WTC11 (cell line): ENCODE measurements at places on chromosomes 5 and 9. TPM values are rescaled to one million over a fixed set of nuclear protein-coding genes. Genes with fewer than 3 reads are reported as not detected.

GRCh38 chr5:76469656-76470290 is 66.7 kb downstream of the IQGAP2 start:
- no peaks in the 10 kb centered on the region for H3K27me3 ChIP-seq
- DNase-seq = no peak
- H3K4me3 ChIP-seq = no peak overlapping the region
- peaks cover 34% of the 10 kb centered on the region for H3K36me3 ChIP-seq
- H3K27ac ChIP-seq = no peak overlapping the region

DNA sequence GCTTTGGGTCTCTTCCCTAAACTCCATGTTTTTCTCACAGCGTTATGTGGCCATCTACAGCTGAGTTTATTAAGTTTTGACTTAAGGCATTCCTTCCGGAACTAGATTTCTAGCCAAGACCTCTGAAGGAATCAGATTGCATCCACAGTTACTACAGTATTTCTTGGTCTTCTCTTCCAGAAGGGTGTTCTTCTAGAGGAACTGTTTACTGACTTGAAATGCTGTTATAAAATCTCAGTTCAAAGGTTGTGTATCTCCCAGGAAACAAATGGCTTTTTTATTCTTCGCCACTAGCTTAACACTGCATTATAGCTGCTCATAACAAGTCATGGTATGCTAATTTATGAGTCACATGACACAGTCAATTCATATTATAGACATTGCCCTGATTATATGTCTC is 55.3 kb upstream of the RAD23B start:
- no peak overlapping the region for H3K4me3 ChIP-seq
- H3K27me3 ChIP-seq = no peaks in the 10 kb centered on the region; the same call in 1 of the 2 replicates
- H3K27ac ChIP-seq = no peak overlapping the region
- no peaks in the 10 kb centered on the region for H3K36me3 ChIP-seq
- H3K4me1 ChIP-seq = peaks cover 23% of the 10 kb centered on the region
- DNase-seq = no peak

GRCh38 chr5:43581398-43581797 is 21.6 kb upstream of the NNT start:
- H3K36me3 ChIP-seq = peaks cover 33% of the 10 kb centered on the region

DNA sequence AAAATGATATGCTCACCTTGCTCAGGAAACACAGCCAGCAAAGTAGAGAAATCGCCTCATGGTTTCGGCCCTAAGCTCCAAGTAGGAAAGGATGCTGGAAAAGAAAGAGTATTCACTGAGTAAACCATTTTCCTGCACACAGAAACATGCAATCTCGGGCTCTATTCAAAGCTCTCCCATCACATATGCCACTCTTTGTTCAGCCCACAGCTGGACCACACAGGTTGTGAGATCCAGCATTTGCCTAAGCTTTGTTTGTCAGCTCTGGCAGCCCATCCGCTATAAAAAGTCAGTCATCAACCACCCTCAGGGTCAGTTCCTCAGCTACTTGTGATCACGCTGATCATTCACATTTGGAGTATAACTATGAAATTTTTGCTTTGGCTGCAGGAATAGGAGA is 96.5 kb upstream of the SMARCA2 start:
- H3K27me3 ChIP-seq = no peaks in the 10 kb centered on the region; the same call in 1 of the 2 replicates
- no peaks in the 10 kb centered on the region for H3K36me3 ChIP-seq
- no peak overlapping the region for H3K4me3 ChIP-seq
- peaks cover 26% of the 10 kb centered on the region for H3K4me1 ChIP-seq
- H3K27ac ChIP-seq = no peak overlapping the region

- H3K36me3 ChIP-seq = no peaks in the 10 kb centered on the region
- H3K27ac ChIP-seq = no peak overlapping the region
- peak; percentile 70 for DNase-seq
- peak overlapping the region; percentile 55 for H3K4me3 ChIP-seq
Observed at GRCh38 chr5:79025054-79025472, 40.0 kb upstream of the ARSB start.

DNA sequence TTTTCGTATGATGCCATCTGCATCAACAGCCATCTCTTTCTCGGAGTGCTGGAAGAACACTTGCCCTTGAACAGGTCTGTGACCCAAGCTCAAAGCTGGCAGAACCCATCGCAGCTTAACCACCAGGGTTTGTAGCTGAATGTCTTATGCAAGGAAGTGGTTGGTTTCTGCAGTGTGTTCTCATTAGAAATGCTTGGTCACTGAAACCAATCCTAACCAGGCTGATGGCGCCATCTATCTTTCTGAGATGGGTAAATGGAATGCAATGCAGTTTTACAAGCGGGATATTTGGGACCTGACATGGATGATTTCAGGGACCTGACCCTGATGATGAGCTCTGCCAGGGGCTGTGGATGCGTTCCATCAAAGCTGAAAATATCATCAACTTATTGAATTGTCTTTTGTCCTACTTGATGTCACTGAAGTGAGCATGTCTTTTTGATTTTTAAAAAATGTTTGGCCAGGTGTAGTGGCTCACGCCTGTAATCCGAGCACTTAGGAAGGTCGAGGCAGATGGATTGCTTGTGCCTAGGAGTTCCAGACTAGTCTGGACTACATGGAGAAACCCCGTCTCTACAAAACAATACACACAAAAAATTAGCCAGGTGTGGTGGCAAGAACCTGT is 28.7 kb downstream of the DMRT3 start:
- H3K36me3 ChIP-seq = peaks cover 2% of the 10 kb centered on the region
- DNase-seq = peak; percentile 29
- H3K27ac ChIP-seq = no peak overlapping the region

GRCh38 chr9:87336407-87336806 is 161.3 kb upstream of the DAPK1 start:
- peaks cover 42% of the 10 kb centered on the region for H3K4me1 ChIP-seq
- DNase-seq = no peak
- no peak overlapping the region for H3K27ac ChIP-seq
- H3K27me3 ChIP-seq = no peaks in the 10 kb centered on the region

GRCh38 chr9:20227166-20227874 is 395.0 kb downstream of the MLLT3 start:
- no peak for DNase-seq
- H3K4me3 ChIP-seq = no peak overlapping the region
- peaks cover 5% of the 10 kb centered on the region; the same call in 1 of the 2 replicates for H3K4me1 ChIP-seq
- H3K27me3 ChIP-seq = no peaks in the 10 kb centered on the region
- no peak overlapping the region for H3K27ac ChIP-seq
- H3K36me3 ChIP-seq = 0 out of 2 replicates have a peak, but pooled peaks cover 2% of the 10 kb centered on the region

GRCh38 chr5:98482321-98483300 is 290.9 kb upstream of the RGMB start:
- H3K27me3 ChIP-seq = no peaks in the 10 kb centered on the region
- peaks cover 5% of the 10 kb centered on the region; the same call in 1 of the 2 replicates for H3K36me3 ChIP-seq
- H3K4me3 ChIP-seq = no peak overlapping the region
- DNase-seq = no peak
- no peaks in the 10 kb centered on the region for H3K4me1 ChIP-seq

- no peak overlapping the region for H3K27ac ChIP-seq
- H3K4me3 ChIP-seq = no peak overlapping the region
- no peaks in the 10 kb centered on the region for H3K27me3 ChIP-seq
- no peaks in the 10 kb centered on the region; the same call in 1 of the 2 replicates for H3K4me1 ChIP-seq
- DNase-seq = no peak
Observed at GRCh38 chr5:136155761-136156160, 23.1 kb downstream of the SMAD5 start.

- H3K4me1 ChIP-seq = peaks cover 42% of the 10 kb centered on the region
- H3K27ac ChIP-seq = no peak overlapping the region
- H3K4me3 ChIP-seq = peak overlapping the region; percentile 72
- H3K27me3 ChIP-seq = peaks cover 88% of the 10 kb centered on the region
- peaks cover 11% of the 10 kb centered on the region for H3K36me3 ChIP-seq
- no peak for DNase-seq
Observed at GRCh38 chr5:1875843-1876659, 6.7 kb downstream of the IRX4 start.

DNA sequence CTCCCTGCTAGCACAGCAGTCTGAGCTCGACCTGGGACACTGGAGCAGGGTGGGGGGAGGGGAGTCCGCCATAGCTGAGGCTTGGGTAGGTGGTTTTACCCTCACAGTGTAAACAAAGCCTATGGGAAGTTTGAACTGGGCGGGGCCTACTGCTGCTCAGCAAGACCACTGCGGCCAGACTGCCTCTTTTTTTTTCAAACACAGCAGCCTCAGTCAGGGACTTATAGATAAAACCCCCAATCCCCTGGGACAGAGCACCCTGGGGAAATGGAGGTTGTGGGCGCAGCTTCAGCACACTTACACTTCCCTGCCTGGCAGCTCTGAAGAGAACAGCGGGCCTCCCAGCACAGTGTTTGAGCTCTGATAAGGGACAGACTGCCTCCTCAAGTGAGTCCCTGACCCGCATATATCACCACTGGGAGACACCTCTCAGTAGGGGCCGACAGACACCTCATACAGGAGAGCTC is 151.1 kb upstream of the APC start:
- H3K36me3 ChIP-seq = no peaks in the 10 kb centered on the region
- no peak overlapping the region for H3K27ac ChIP-seq
- peaks cover 16% of the 10 kb centered on the region for H3K4me1 ChIP-seq

DNA sequence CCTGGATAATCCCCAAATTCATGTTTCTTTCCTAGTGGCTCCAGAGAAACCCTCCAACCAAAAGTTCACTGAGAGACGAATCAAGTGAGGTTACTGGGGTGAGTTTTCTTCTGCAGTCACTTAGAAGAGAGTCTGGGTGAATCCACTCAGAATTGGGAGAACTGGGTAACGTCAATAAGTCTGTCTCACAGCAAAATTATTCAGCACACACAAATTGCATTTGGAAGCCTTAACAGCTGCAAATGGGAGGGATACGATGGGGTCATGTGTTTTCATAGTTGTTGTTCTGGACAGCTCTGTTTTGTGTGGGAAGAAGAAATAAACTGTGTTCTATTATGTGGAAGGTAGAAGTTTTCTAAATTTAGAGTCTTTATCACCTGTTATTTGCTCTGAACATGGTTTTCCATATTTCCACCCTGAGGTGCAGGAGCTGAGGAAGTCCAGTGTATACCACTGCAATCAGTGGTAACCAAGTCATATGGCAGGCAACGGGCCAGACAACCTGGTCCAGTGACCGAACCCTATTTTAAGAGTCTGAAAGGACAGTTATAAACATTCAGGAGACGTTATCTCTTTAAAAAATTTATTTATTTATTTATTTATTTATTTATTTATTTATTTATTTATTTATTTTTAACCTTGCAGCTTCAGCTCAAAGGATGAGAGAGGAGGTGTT is 21.9 kb downstream of the MARCHF3 start:
- no peaks in the 10 kb centered on the region for H3K27me3 ChIP-seq
- DNase-seq = no peak
- H3K4me1 ChIP-seq = peaks cover 14% of the 10 kb centered on the region

Gene SUSD3
- total RNA-seq = 11.5 to 13.2 TPM (median 11.9 TPM) in 3 replicates

Gene ABLIM3
- 0.33 to 0.69 TPM (median 0.46 TPM) in 3 replicates for total RNA-seq

Gene C9orf50
- 0.11 TPM in 1 of 3 replicates, not detected in the others for total RNA-seq

Gene RAI14
- total RNA-seq = 157 to 185 TPM (median 173 TPM) in 3 replicates

Gene RORB
- 4.1 to 8.7 TPM (median 4.5 TPM) in 3 replicates for total RNA-seq

Gene NUDT2
- total RNA-seq = 17.3 to 18.3 TPM (median 17.8 TPM) in 3 replicates

Gene PROB1
- 2.5 to 3.3 TPM (median 3.2 TPM) in 3 replicates for total RNA-seq

Gene PITX1
- 0.07 to 0.23 TPM (median 0.13 TPM) in 3 replicates for total RNA-seq

Gene FGF18
- 0.72 to 1.4 TPM (median 0.87 TPM) in 3 replicates for total RNA-seq

Gene ANKRD55
- total RNA-seq = not detected in 3 replicates
